NCI-H2107 (cell line): ENCODE measurements at places on chromosomes 11 and 22.

GRCh38 chr11:75450826-75451821 is 18.1 kb upstream of the KLHL35 start:
- DNase-seq = no peak

DNA sequence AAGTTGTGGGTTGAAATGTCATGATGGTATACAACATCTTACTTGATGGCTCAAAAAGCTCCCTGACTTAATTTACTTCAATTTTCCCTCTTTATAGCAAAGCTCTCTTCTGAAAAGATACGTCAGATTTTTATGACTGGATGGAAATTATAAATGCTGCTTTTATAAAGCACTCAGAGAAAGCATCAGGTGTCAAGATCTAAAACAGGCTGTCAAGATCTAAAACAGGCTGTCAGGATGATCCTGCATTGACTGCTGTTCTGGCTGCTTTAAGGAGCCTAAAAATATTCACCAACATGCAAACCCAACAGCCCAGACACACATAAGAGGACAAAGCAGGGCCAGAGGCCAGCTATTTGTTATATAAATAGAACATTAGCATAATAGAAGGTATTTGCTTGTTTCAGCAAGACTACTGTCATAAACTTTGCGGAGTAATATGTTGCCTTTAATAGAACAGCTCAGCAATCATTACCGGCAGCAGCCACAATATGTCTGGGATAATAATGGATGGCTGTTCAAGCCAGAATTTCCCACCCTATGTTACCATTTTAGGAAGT is 77.3 kb upstream of the ANO5 start:
- DNase-seq = no peak

- DNase-seq = no peak
These were observed 34.9 kb upstream of the CD82 start for GRCh38 chr11:44530413-44531115.

DNA sequence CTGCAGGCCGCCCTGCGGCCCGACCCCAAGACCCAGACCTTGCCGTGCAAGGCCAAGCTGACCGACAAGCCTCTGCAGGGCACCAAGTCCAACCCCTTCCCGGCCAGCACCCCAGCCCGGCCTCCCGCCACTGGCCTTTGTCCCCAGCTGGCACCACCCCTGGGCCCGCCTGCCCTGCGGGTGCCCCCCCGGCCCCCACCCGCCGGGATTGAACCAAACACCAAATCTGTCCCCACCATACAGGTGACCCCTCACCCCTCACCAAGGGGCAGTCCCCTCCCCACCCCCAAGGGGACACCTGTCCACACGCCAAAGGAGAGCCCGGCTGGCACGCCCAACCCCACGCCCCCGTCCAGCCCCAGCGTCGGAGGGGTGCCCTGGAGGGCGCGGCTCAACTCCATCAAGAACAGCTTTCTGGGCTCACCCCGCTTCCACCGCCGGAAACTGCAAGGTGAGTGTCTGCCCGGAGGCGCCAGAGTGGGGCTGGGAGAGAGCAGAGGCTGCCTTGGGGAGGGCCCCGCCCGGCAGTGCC is 36.2 kb downstream of the MOB2 start:
- no peak for DNase-seq

DNA sequence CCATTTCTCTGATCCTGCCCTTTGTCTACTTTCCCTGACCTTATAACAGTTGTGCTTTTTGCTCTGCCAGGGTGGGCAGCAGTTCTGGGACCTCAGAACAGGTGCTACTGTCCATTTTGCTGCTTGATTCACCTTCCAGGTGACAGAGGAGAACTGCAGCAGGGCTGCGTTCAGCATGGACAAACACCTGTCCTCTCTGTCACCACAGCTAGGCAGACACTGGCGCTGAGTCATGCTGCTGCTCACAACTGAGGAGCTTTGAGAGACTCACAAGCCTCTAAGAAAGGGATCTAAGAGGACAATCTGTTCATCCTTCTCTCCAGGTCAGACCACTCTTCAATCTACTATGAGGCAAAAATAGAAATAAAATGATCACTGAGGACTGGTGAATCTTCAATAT is 1144.5 kb upstream of the CCDC90B start:
- DNase-seq = no peak

DNA sequence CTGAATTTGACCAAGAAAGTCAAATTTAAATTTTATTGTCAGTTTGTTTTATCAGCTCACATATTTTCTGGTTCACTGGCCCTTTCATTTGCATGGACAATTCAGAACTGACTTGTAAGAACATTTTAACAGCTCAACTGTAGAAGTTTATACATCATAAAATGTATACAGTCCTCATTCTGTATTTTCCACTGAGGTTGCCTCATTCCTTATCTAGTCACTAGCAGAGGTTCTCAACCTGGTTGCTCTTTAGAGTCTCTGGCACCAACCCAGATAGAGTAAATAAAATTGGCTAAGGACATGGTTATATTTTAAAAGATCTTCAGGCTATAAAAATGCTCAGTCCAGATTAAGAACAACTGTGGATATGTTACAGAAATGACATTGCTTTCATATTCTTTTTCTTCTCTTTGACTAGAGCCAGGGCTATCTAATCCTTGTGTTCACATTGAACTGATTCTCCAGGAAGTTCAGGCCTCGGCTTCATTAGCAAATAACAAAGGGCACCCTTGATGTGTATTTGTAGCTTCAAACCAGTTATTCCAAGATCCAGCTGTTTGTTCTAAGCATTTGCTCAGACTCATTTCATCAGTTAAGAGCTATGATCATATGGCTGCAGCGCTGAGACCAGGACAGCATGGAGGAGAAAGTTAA is 782.5 kb downstream of the ETS1 start:
- DNase-seq = no peak

- no peak for DNase-seq
These were observed 9.8 kb upstream of the EIF3F start for GRCh38 chr11:7977232-7977917.

- DNase-seq = no peak
These were observed 8.6 kb downstream of the TTLL1 start for GRCh38 chr22:43080616-43081015.

DNA sequence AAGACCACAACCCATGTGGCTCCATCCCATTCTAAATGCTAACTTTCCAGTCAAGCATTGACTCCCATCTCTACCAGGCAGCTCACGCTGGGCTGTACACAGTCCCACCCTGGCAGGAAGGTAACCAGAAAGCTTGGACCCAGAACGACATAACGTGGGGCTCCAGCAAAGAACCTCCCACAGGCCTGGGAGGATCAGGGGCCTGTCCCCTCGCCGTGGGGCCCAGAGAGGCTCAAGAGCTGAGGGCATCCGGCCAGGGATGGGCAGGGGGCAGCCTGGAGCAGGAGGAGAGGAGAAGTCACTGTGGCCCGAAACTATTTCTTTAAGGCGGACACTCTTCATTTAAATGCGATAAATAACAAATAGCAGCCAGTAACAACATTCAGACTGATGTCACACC is 169.9 kb downstream of the SHANK2 start:
- no peak for DNase-seq

GRCh38 chr22:25139062-25139461 is 60.6 kb upstream of the CRYBB3 start:
- no peak for DNase-seq
